Epithelial cell of proximal tubule (primary cell): ENCODE measurements at places on chromosomes 3 and 15. TPM values are rescaled to one million over a fixed set of nuclear protein-coding genes. Genes with fewer than 3 reads are reported as not detected.

DNA sequence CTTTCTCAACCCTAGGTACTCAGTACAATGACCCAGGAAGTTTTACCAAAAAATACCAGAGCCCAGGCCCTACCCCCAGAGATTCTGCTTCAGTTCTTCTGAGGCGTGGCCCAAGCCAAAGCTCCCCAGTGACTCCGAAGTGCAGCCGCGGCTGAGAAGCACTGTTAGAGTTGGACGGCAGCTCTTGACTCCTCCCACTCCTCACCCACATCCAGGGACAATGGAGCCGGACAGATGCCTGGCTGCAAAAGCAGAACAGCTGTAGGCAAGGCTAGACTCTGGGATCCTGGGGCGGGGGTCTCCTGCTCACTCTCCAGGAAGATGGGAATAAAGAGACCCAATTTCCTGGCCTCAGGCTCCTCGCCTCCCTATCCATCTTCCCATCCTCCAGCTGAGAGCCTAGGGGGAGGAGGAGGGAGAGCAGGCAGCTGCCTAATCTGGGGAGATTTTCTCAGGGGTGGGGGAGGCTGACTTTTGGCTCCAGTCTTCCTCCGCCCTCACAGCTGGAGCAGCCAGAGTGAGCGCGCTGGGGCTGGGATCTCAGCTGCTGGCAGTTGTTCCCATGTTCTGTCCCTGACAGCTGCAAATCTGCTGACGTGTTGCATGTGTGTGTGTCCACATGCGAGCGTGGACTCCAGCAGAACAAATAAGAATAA, 223.8 kb downstream of the OPA1 start:
- DNase-seq, result no peak

GRCh38 chr3:126373682-126374601, 16.7 kb upstream of the KLF15 start:
- no peak for DNase-seq

GRCh38 chr3:49006408-49007067, 653 bp upstream of the WDR6 start:
- DNase-seq, result no peak

GRCh38 chr3:156341831-156342416, 213.0 kb downstream of the SSR3 start:
- DNase-seq, result no peak

DNA sequence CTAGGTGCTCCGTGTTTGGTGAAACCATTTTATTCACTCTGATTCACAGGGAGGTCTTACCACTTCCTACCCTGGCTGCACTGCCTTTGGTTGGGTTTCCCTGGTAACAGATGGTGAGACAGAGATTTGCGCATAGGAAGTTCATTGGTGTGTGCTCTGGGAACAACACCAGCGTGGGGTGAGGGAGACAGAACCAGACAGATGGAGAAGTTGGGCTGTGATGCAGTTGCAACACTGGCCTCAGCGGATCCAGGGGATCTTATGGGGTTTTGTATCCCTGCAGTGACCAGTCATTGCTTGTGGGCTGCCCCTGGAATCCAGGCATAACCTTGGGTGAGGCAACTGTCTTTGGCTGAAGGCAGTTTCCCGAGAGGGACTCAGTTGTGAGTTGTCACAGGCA, 12.5 kb upstream of the IL16 start:
- no peak for DNase-seq

DNA sequence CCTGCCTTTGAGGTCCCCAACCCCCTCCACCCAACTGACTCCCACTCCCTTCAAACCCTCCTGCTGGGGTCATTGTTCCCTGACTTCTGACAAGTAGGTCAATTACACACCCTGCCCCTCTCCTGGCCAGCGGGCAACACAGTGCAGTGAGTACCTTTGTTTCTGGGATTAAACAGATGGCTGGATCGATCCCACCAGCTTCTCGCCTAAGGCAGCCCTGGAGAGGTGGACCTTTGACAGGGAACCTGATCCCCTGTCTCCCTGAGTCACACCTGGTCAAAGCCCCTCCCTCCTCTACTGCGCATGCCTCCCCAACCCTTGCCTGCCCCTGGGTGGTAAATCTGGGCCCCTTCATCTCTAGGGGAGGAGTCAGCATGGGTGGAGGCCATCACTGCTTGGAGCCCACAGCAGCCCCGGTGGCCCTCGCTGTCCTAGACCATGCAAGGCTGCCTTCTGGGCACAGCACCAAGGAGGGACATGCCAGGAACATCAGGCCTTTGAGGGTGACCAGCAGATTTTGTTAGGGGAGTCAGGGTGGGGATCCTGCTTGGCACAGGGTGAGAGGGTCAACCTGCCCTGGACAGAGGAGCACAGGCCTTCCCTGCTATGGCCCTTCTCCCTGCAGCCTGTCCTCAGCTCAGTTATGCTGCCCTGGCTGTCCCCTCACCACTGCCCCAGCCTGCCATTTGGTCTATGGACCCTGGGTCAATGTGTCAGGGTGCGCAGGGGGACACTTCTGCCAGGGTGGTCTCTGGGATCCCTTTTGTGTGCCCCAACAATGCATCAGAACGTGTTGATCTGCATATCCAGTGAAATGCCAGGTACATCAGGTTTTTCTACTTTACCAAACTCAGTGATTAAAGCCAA, 9.8 kb upstream of the PRR23E start:
- DNase-seq, result no peak

DNA sequence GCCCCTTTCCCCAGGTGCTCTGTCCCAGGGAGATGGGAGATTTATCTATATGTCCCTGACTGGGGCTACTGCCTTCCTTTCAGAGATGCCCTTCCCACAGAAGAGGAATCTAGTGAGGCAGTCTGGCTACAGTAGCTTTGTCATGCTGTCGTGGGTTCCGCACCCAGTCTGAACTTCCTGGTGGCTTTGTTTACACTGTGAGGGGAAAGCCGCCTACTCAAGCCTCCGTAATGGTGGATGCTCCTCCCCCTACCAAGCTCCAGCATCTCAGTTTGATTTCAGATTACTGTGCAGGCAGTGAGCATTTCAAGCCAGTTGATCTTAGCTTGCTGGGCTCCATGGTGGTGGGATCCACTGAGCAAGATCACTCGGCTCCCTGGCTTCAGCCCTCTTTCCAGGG, 35.4 kb upstream of the SLC7A14 start:
- no peak for DNase-seq

GRCh38 chr3:195105389-195105788, 165.6 kb downstream of the XXYLT1 start:
- no peak for DNase-seq

DNA sequence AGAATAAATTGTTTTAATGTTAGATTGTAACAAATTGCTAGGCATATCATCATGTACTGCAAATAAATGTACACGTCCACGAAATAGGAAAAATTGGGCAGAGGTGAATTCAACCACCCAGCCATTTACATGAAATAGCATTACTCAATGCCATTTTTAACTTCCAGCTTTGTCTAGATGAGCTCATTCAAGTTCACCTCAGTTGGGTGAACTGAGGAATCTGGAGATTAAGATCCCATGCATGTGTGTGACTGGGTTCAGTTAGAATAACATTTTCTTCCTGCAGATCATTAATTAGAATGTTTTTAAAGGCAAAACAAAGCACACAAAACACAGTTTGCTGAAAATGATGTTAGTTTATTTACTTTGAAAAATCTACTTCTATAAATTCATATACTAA, 767.8 kb upstream of the GOLIM4 start:
- DNase-seq, result peak; percentile 93

DNA sequence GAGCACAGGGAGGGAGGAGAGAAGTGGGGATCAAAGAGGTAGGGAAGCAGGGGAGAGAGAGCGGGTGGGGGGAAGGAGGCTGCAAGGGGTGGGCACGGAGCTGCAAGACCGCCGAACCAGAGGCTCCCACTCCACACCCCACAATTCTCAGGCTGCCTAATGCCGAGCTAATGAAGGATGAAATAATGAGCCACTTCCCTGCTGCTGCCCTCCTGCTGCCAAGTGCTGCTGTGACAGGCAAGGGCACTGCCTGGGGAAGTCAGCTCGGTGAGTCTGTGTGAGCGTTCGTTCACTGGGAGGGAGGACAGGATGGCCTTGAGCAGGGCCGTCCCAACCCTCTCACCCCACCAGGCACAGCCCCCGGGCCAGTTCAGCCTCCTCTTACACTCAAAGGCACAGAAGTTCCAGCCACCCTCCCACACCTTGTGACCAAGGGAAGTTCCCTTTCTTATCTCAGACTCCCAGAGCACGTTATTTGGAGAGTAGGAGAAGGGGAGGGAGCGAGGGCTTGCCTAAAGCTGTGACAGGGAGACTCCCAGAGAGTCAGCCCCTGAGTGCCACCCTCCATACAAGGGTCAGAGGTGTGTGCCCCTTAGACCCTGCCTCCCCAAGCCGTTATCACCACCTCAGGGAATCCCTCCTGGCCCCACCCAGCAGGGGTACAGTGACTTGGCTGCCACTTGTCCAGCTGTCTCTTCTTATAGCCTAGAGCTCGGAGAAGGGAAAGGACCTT, 12.4 kb downstream of the GLYCTK start:
- no peak for DNase-seq

- DNase-seq, result no peak
Measured at GRCh38 chr3:64369390-64369789, 144.1 kb upstream of the PRICKLE2 start.

DNA sequence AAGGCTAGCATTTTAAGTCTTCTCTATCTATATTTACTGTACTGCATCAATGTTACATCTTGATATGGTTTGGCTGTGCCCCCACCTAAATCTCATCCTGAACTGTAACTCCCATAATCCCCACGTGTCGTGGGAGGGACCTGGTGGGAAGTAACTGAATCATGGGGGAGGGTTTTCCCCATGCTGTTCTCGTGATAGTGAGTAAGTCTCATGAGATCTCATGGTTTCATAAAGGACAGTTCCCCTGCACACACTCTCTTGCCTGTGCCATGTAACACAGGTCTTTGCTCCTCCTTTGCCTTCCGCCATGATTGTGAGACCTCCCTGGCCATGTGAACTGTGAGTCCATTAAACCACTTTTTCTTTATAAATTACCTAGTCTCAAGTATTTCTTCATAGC, 161.5 kb downstream of the TBC1D5 start:
- DNase-seq, result no peak

GRCh38 chr3:100124201-100124761, 10.0 kb upstream of the FILIP1L start:
- no peak for DNase-seq

- peak; percentile 97 for DNase-seq
Measured at GRCh38 chr15:56040081-56041035, 46.9 kb upstream of the NEDD4 start.

DNA sequence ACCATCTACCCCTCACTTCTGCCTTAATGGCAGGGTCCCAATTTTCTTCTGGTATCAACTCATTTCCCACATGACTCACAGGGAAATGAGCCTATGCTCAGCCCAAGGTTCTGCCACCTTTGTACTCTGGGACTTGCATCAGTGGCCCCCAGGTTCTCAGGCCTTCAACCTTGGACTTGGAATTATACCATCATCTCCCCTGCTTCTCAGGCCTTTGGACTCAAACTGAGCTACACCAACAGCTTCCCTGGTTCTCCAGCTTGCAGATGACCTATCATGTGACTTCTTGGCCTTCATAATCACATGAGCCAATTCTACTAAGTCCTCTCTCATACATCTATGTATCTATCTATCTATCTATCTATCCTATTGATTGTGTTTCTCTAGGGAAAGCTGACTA, 149.5 kb downstream of the PLCH1 start:
- no peak for DNase-seq

DNA sequence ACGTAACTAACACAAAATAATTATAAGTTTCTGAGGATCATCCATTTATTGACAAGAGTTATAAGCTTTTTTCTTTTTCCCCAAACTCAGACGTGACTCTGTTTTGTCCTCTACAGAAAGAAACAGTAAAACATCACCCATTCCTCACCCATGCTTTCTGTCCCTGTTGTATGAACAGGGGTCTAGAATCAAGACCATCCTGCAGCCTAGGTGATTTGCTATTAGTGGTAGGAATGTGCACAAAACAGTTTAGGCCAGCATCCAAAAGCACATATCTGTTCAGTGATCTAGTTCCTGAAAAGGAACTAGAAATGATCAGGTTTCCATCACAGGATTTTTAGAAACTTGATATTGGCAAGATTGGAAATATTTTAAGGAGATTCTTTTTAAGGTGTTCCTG, 527.6 kb downstream of the SOX2 start:
- no peak for DNase-seq

- DNase-seq, result no peak
Measured at GRCh38 chr15:69863446-69863845, 234.3 kb downstream of the TLE3 start.

- no peak for DNase-seq
Measured at GRCh38 chr3:178585454-178585853, 49.2 kb downstream of the KCNMB2 start.

GRCh38 chr3:17742880-17743657, 638 bp upstream of the TBC1D5 start:
- peak; percentile 58 for DNase-seq

Gene EFHB
- total RNA-seq, result 3.3 and 5.5 TPM in 2 replicates

Gene TNFSF10
- 26.3 and 36.2 TPM in 2 replicates for total RNA-seq

Gene CHRNB4
- 0.23 TPM in 1 of 2 replicates, not detected in the other for total RNA-seq

Gene KLHL40
- total RNA-seq, result not detected in 2 replicates

Gene GPR87
- 5.0 and 12.0 TPM in 2 replicates for total RNA-seq

Gene CHRM5
- not detected in 2 replicates for total RNA-seq

Gene PSTPIP1
- total RNA-seq, result not detected in 2 replicates
